ENCODE measurements at places on chromosomes 13 and 19.

DNA sequence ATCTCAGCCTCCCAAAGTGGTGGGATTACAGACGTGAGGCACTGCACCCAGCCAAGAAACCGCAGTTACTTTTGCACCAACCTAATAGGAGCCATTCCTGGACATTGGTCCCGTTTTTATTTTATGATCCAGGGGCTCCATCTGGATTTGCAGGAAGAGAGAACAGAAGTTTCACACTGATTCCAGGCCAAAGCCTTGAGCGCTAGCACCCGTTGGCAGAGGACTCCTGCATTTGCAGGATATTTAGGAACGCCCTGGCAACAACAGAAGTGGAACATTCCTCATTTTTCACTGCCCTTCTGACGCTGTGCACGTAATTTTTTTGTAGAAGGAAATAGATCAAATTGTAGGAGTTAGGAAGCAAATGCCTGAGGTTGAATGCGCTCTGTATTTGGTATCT, 11.7 kb upstream of the SULT2A1 start:
- no peak for DNase-seq

DNA sequence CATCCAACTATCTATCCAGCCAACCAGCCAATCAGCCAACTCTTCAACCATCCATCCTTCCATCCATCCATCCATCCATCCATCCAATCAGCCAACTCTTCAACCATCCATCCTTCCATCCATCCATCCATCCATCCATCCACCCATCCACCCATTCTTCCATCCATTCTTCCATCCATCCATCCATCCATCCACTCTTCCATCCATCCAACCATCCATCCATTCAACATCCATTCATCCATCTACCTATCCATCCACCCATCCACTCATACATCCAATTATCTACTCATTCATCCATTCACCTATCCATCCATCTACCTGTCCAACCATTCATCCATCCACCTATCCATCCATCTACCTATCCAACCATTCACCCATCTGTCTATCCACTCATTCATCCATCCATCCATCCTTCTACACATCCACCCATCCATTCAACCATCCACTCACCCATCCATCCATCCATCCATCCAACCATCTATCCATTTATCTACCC, 9.4 kb downstream of the ARHGEF18 start:
- DNase-seq = no peak

DNA sequence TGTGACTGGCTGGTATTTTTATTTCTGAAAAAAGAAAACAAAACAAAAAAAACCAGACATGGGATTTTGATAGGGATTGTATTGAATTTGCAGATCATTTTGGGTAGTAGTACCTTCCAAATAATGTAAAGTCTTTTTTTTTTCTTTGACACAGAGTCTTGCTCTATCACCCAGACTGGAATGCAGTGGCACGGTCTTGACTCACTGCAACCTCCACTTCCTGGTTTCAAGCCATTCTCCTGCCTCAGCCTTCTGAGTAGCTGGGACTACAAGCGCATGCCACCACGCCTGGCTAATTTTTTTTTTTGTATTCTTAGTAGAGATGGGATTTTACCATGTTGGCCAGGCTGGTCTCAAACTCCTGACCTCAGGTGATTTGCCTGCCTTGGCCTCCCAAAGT, 4.2 kb downstream of the ZNF101 start:
- DNase-seq = no peak

DNA sequence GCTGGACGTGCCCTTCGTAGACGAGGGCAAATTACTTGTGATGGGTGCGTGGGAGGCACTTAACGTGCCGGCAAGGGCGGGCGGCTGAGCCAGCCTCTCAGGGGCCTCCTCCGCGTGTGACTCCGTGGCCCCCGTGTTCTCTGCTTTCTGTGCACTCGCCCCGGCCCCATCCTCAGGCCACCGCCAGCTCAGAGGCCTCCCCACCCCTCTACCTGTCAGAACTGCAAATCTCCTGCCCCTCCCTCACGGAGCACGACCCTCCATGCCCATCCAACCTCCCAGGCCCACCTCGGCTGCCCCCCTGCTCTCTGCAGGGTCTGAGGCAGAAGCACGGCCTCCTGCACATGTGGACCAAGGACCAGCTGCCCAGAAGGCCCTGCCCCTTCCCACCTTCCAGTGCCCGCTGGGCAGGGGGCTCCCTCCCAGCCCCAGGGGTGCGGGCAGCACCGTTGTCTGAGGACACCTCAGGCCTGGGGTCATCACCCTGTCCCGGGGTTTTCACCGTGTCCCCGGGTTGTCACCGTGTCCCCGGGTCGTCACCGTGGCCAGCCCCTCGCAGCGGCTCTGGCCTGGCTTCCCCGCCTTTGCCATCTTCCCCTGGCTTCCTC, 44.5 kb downstream of the TMEM255B start:
- DNase-seq = no peak

DNA sequence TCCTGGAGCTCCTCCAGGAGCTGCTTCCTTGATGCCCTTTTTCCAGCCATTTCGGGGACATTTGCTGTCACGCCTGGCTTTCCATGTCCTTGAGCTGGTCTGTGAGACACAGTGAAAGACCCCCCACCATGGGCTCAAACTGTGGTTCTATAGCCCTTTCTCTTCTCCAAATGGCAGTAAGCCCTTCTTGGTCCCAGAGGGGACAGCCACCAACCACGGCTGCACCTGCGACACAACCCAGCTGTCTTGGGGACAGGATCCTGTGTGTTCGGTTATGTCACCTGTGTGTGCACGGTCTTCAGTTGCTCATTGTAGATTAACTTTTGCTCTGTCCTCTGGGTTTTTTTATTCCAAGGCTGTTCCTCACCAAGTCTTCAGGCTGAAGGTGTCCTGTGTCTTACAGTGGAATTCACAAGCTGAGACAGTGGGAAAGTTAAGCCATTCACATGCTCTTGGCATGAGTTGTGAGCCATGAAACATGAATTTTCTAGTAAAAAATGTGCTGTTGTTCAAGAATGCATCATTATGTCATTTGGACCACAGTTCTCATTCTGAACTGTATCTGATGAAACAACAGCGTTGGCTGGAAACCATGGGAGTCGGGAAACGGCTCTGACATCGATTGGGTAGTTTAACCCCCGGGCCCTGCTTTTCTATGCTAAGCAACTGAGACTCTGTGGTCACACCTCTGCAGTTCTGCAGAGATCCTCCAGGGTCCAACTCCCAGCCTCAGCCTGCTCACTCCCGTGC, 129.5 kb upstream of the MCF2L start:
- no peak for DNase-seq

DNA sequence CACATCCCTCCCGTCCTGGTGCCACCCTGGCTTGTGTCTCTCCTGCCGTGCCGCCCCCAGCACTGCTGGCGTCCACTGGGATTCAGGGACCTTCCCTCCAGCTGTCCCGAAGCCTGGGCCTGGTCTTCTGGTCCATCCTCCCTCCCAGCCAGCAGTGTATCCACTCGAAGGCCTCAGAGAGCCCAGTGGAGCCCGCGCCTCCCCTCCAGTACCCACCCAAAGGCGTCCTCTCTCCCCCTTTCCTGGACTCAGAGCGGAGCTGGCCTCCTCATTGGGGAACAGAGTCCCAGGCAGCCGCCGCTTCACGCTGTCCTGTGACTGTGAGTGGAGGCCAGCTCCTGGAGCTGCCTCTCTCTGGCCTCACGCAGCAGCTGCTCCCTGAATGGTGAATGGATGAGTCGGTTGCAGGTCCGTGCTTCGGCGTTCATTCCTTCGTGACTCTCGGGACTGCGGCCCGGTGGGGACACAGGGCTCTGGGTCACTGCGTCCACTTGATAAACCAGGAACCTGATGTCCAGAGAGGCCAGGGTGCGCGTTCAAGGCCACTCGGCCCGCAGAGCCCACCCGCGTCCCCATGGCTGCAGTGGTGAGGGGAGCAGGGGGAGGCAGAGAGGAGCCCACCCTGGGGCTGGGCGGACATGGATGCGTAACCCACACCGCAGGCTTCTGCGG, 12.1 kb downstream of the ONECUT3 start:
- no peak for DNase-seq

DNA sequence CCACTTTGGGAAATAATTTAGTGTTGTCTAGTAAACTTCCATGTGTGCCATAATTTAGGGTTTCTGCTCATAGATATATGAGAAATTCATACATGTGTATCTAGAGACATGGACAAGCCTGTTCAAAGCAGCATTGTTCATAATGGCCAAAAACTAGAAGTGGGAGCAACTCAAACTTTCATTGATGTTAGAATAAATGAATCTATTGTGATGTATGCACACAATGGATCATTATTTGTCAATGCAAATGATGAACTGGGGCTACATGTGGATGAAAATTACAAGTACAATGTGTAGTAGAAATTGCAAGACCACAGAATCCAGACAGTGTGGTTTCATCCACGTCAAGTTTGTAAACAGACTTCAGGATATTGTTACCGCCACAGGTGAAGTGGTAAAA, 284.7 kb downstream of the SLC7A1 start:
- no peak for DNase-seq

- no peak for DNase-seq
Observed at GRCh38 chr13:95250961-95251360, 50.3 kb downstream of the ABCC4 start.

Data from CD4-positive, alpha-beta T cell treated with Interferon alpha-2 for 1 hour (primary cell).